ENCODE measurements at places on chromosomes 6 and 20.

GRCh38 chr6:10073341-10073740 lies 341.5 kb downstream of the TFAP2A start:
- no peak for DNase-seq

- DNase-seq: no peak
These were observed 1377.8 kb upstream of the CITED2 start for GRCh38 chr6:140752234-140752633.

DNA sequence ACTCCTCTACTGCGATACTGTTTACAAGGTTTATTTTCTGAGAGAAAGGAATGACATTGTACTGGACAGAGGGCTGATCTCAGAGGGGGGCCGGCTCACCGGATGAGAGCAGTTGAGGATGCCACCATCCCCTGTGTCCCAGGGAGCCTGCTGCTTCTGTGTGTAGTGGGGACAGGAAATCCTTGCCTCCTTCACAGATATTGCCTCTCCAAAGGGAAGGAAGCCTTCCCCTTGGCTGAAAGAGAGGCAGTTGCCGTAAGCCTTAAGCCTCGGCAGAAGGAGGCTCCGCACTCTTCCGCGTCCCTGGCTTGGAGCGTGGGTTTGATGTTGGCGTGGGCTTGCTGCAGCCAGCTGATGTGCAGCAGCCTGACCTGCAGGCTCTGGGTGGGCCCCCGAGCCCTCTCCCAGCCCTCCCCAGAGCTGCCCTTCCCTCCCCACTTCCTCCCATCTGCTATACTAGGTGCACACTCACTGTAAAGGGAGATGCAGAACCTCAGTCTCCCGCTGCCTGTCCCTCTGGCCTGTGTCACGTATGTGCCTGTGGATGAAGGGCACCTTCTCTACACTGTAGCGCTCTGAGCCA lies 45.7 kb upstream of the RPS6KA2 start:
- DNase-seq: no peak

- DNase-seq: no peak
These were observed 155.5 kb upstream of the DST start for GRCh38 chr6:56798163-56798562.

DNA sequence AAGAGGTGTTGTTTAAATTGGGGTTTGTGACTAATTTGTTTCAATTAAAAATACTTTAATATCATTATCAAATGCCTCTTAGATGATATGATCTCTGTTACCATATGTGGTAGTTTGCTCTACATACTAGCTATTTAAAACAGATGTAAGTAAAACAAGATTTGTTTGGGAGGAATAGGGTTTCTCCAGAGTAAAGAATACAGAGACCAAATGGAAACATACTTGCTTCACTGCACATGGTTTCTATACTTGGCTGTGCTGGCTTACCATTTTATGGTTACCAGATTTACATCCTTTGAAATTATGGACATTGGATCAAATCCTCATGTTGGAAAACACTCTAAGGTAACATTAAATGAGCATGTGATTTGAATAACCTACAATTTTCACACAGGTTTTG lies 588.3 kb downstream of the CD109 start:
- DNase-seq: no peak

- DNase-seq: no peak
These were observed 72.0 kb downstream of the PREP start for GRCh38 chr6:105330913-105331312.

DNA sequence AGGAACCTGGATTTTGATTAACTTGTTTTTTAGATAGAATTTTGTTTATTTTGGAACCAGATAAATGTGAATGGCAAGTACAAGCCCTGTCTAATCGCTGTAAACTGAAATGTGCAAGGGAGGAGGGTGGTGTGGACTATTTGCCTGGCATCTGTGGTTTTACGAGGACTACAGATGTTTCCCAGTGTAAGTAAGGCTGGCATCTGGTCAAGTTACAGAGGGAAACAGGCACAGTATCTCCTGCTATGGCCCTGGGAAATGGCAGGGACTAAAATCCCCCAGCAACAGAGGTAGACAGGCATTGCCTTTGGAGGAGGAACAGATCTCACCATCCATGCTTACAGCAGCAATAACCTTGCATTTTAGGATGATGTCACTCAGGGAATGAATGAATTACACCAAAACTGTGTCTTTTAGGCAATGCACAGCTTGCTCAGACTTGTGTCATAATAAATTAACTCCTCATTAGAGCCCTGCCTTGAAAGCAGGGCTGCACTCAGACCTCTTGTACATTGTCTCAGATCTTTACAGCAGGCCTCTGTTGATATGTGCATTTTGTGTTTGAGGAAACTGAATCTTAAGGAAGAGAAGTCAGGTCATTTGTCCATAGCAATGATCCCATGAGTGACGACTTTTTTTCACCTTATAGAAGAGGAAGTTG lies 96.2 kb downstream of the TCP11 start:
- DNase-seq: no peak

GRCh38 chr6:132927713-132928112 lies 113.3 kb downstream of the RPS12 start:
- DNase-seq: no peak

- DNase-seq: no peak
These were observed 34.8 kb downstream of the ELMO2 start for GRCh38 chr20:46371656-46372055.

- no peak for DNase-seq
These were observed 975.1 kb downstream of the TFAP2A start for GRCh38 chr6:9439621-9440330.

- DNase-seq: no peak
These were observed 7.3 kb downstream of the NPBWR2 start for GRCh38 chr20:64099880-64100565.

DNA sequence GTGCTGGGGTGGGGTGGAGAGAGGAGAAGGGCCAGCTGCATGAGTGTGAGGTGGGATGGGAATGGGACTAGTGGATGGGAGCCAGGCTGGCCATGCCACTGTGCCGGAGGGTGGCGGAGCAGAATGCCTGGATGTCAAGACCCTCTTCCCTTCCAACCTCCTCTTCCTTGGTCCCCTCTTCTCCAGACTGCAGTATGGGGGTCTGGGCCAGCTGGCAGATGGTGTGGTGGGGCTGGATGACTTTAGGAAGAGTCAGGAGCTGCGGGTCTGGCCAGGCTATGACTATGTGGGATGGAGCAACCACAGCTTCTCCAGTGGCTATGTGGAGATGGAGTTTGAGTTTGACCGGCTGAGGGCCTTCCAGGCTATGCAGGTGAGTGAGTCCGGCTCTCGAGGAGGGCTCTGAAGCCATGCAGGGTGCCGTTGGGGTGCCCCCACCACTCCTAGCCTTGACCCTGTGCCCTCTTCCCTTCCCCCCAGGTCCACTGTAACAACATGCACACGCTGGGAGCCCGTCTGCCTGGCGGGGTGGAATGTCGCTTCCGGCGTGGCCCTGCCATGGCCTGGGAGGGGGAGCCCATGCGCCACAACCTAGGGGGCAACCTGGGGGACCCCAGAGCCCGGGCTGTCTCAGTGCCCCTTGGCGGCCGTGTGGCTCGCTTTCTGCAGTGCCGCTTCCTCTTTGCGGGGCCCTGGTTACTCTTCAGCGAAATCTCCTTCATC lies 7.7 kb downstream of the DDR1 start:
- no peak for DNase-seq

DNA sequence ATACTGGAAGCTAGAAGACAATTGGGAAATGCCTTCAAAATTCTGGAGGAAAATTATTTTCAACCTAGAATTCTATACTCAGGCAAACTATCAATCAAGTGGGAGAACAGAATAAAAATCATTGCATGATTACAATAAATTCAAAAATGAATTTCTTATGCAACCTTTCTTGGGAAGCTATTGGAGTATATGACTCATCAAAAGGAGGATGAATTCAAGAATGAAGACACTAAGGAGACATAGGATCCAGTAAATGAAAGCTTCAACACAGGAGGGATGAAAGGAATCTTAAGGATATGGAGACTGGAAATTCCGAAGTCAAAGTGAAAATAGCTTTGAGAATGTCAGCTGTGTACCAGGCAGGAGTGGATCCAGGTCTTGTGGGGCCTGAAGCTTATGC lies 12.6 kb upstream of the UBR2 start:
- DNase-seq: no peak

DNA sequence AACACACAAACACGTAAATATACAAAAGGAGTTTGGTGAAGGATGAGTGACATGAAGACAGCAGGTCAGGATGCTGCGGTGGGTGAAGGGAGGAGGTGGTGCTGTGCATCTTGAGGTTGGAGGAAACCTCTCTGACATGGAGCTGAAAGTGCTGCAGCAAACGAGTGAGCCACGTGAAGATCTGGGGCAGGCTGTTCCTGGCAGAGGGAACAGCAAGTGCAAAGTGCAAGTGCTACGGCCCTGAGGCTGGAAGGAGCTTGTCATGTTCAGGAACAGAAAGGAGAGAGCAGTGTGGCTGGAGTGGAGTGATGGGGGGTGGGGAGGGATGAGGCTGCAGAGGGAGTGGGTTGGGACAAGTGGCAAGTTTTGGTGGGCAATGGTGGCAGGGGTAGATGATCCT lies 24.8 kb upstream of the ANGPT4 start:
- DNase-seq: no peak

- DNase-seq: no peak
These were observed 9.8 kb downstream of the RBM38 start for GRCh38 chr20:57400821-57401564.

DNA sequence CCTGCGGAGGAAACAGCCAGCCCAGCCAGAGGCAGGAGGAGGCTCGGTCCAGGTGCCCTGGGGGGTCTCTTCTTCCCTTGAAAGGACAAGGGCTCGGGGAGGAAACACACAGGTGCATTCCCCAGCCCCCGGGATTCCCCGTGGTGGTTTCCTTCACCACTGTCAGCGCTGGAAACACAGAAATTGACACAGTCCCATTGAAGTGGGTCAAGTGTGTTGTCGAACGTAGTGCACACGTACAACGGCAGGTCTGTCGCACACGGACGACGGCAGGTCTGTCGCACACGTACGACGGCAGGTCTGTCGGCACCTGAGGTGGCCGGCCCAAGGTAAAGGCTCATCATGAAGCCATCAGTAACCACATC lies 80.9 kb downstream of the DLL1 start:
- DNase-seq: no peak

DNA sequence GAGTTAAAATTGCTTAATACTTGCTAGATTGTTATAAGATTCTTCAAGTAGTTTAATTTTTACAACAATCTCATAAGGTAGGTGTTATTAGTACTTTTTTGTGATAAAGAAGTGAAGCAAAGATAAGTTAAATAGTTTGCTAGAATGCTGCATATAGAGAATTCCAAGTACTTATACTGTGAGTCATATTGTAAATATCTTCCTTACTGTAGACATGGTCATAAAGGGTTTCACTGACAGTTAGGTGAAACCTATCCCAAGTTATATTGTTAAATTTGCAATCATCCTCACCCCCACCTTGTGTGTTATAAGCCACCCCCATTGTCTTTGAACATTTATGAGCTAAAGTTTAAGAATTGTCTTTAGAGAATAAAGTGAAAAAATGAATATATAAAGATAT lies 142.0 kb downstream of the FAM83B start:
- no peak for DNase-seq

DNA sequence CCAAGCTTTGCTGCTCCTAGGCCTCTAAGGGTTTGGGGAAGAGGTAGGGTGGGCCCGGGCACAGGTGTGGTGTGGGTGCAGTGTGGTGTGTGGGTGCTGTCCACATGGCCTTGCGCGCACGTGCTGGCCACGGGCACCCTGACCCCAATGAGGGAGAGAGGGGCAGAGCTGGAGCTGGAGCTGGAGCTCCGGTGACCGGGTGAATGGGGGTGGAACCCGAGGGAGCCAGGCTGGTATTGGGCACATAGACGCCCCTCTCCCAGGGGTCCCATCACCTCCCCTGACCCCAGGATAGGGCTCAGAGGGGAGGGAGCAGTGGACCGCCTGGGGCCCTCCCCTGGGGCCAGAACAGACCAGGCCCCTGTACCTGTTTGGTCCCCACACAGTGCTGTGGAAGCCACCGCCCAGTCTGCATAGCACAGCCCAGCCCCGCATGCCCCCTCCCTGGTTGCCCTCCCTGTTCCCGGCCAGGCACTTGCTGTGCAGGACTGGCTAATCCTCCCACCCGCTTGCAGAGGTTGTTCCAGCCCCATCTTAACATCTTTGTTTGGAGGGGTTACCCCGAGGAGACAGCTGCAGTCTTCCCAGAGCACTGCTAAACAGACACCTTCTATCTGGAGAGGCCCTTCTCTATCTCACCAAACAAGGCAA lies 984 bp downstream of the ADAM33 start:
- DNase-seq: no peak

- DNase-seq: no peak
These were observed 29.2 kb upstream of the SSR1 start for GRCh38 chr6:7341989-7342742.

- DNase-seq: peak; percentile 84
These were observed at the start of gene HDAC2 for GRCh38 chr6:113970805-113971676. Gene HDAC2 (minus strand): TSS chr6:113971148. CDS start chr6:113970908, 240 bp downstream.

- DNase-seq: no peak
These were observed 65.7 kb downstream of the SULF2 start for GRCh38 chr20:47719625-47720024.

DNA sequence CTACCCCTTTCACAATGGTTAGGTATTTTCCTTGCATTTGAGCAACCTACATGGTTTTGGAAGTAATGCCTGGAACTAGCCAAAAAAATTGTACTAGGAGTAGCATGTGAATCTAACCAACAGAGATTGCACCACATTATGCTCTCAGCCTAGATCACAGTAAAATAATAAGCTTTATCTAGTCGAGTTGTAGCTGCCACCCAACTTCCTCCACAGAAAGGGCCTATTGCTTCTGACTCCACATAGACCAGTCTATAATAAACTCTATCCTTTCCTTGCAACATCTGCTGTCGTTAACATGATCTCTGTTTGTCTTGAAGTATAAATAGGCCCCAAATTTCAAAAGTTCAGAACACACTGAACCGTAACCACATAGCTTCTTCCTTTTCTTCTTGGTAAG lies 375.5 kb downstream of the PKHD1 start:
- DNase-seq: no peak

GRCh38 chr6:31597006-31597405 lies 4.2 kb upstream of the NCR3 start:
- no peak for DNase-seq

- no peak for DNase-seq
These were observed 15.7 kb downstream of the ADTRP start for GRCh38 chr6:11762794-11763459.

DNA sequence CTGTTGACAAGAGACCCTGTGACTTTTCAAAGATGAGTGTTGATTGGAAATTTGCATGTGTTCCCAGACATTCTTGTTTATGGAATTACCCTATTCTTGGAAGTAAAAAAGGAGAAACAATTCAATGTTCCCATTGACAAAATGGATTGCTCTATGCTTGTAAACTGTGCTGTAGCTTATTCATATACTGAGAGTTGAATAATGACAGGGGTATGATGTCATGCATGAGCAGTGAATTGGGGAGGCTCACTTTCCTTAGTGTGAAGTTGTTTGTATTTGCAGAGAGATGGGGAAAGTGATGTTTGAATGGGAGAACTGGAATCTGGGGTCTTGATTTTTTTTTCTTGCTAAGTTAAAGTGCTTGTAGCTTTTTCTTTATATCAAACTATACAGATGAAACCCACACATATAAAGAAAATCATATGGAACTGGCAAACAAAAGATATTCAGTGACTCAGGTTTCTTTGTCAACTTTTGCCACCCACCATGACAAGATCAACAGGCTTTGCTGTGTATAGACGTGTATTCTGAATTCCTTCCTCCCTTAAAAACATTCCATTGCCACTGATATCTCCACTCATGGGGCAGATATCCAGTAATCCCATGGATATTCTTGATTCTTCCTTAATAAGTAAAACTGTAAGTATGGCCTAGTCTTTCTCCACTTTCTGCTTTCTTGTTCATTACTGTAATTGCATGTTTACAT lies 97.8 kb upstream of the JAG1 start:
- DNase-seq: no peak

GRCh38 chr6:30394139-30394538 lies 49.2 kb downstream of the RPP21 start:
- no peak for DNase-seq
